Dermis blood vessel endothelial cell (primary cell): ENCODE measurements at places on chromosomes 4 and X. TPM values are rescaled to one million over a fixed set of nuclear protein-coding genes. Genes with fewer than 3 reads are reported as not detected.
A peak's percentile ranks its signal among the peaks of the same experiment; 100 is the strongest.

The MXRA5 gene
- under 0.01 TPM in 2 replicates for total RNA-seq

The ARHGAP4 gene
- 16.0 and 27.2 TPM in 2 replicates for total RNA-seq

The TEC gene
- 1.7 and 1.9 TPM in 2 replicates for total RNA-seq

The ADGRG2 gene
- not detected in 2 replicates for total RNA-seq

The GLRA3 gene
- not detected in 2 replicates for total RNA-seq

The CXorf58 gene
- 0.05 TPM in 1 of 2 replicates, not detected in the other for total RNA-seq

The PWWP3B gene
- not detected in 2 replicates for total RNA-seq

The HTN3 gene
- not detected in 2 replicates for total RNA-seq

The RAB9A gene
- 24.2 and 30.8 TPM in 2 replicates for total RNA-seq

The RIPPLY1 gene
- not detected in 2 replicates for total RNA-seq

The SPARCL1 gene
- 158 and 779 TPM in 2 replicates for total RNA-seq

DNA sequence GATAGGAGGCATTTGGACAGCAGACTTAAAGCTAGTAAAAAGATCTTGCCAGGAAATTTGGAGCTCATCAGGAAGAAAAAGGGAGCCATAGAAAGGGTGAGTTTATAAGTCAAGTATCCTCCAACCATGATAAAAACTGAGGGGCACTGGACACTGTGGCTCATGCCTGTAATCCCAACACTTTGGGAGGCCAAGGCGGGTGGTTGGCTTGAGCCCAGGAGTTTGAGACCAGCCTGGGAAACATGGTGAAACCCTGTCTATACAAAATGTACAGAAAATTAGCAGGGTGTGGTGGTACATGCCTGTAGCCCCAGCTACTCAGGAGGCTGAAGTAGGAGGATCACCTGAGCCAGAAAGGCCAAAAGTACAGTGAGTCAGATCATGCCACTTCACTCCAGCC is 48.7 kb downstream of the ANTXR2 start:
- DNase-seq, result no peak

DNA sequence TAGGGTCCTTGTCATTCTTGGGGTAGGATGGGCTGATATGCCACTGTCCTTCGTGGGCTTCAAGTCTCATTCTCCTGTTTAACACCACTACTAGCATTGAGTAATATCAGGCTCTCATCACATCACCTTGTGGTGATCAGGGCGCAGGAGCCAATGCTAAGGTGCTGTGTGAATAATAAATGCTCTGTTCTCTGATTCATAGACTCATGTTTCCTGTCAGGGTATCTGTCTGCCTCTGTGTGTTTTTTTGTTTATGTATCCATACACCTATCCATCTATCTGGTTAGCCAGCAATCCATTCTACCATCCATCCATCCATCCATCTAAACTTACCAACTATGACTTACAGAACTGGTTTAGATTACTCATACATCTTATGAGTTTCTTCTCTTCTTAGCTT is 525.1 kb upstream of the ATOH1 start:
- DNase-seq, result no peak

DNA sequence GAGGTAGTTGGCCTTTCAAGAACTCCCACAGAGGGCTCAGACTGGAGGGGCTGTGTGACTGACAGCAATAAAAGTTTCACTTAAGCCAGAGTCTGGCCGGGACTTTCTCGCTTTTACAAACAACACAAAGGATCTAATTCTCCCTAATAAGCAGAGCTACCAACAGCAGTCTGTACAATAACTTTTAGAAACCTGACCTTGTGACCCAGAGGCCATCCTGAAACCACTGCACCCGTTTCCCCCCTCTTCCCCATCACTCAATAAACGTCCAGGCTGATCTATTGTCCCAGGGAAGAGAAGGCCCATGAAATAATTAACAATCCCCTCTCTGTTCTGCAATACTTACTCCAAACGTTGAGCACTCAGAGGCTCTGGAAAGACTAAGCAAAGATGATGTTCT is 442.4 kb downstream of the ZIC3 start:
- no peak for DNase-seq

GRCh38 chr4:1517592-1518411 is 111.6 kb upstream of the NKX1-1 start:
- no peak for DNase-seq

DNA sequence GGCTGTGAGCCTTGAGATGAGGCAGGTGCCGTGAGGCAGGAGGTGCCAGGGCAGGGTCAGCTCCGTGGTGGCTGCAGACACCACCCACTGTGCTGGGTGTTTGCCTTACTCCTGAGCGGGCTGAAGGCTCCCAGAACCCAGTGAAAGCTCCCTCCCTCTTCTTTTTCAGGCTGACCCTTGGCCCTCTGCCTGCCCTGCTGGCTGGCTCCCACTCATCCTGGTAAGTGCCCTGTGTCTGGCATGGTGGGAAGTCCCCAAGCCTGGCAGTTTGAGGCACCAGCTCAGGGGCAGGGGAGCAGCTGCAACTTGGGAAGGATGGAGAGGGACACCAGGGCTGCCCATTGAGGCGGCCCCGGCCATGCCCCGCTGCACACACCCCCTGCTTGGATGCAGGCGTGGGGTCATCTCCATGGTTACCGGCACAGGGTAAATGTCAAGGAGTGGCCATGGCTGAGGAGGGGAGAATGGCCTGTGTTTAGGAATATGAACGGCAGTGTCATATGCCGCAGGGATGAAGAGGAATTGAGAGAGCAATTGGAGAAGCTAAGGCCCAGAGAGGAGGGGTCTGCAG is 16.8 kb downstream of the SH3BP2 start:
- no peak for DNase-seq

GRCh38 chr4:163726641-163727040 is 232.2 kb downstream of the TMA16 start:
- DNase-seq, result no peak

- no peak for DNase-seq
Observed at GRCh38 chrX:11346121-11346682, 53.0 kb downstream of the AMELX start.

GRCh38 chr4:26385690-26386089 is 64.9 kb downstream of the RBPJ start:
- no peak for DNase-seq

DNA sequence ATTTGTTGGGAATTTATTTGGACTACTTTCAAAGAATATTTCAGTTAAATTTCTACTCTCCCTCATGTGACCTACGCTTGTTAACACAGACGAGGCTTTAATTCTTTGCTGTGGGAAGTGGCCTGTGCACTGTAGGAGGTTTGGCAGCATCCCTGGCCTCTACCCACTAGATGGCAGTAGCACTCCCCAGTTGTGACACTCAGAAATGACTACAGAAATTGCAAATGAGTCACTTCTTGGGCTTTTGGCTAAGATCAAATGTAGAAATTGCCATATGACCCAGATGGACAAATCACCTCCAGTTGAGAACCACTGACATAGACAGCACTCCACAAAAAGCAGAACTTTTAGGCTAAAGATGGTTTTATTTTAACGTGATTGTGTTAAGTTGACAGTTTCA is 22.1 kb downstream of the PIR start:
- peak; percentile 86 for DNase-seq

- peak; percentile 1 for DNase-seq
Observed at GRCh38 chrX:10240918-10241317, 84.1 kb downstream of the CLCN4 start.

GRCh38 chr4:72286185-72286584 is 254.4 kb downstream of the NPFFR2 start:
- peak; percentile 2 for DNase-seq

DNA sequence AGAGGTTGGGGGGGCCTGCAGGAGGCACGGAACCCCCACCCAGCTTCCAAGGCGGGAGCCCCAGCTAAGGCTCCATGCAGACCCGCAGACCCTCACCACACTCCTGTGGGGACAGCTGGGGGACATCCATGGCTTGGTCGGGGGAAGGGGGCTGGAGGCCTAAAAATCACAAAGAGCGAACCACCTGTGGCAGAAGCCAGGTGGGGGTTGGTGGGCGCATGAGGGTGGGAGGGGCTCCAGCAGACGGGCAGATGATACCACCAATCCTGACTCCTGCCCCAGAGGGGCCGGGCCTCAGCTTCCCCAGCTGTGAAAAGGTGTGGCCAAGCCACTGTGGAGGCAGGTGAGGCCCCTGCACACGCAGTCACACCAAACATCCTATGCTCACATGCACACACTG is 111.6 kb downstream of the FAM53A start:
- DNase-seq, result no peak

GRCh38 chr4:92501456-92501855 is 197.7 kb downstream of the GRID2 start:
- DNase-seq, result no peak

- DNase-seq, result peak; percentile 73
Observed at GRCh38 chr4:100421361-100421978, 96.4 kb downstream of the EMCN start.

DNA sequence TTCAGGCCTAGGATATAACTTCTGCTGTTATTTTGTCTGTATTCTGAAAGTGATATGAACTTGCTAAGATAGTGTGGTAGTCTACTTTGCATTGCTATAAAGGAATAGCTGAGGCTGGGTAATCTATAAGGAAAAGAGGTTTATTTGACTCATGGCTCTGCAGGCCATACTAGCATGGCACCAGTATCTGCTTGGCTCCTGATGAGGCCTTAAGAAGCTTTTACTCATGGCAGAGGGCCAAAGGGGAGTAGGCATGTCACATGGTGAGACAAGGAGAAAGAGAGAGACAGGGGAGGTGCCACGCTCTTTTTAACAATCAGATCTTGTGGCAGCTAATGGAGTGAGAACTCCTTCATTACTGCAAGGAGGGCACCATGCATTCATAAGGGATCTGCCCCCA is 247.3 kb downstream of the GPAT3 start:
- DNase-seq, result no peak

- DNase-seq, result no peak
Observed at GRCh38 chr4:54687887-54688841, 30.4 kb downstream of the KIT start.

DNA sequence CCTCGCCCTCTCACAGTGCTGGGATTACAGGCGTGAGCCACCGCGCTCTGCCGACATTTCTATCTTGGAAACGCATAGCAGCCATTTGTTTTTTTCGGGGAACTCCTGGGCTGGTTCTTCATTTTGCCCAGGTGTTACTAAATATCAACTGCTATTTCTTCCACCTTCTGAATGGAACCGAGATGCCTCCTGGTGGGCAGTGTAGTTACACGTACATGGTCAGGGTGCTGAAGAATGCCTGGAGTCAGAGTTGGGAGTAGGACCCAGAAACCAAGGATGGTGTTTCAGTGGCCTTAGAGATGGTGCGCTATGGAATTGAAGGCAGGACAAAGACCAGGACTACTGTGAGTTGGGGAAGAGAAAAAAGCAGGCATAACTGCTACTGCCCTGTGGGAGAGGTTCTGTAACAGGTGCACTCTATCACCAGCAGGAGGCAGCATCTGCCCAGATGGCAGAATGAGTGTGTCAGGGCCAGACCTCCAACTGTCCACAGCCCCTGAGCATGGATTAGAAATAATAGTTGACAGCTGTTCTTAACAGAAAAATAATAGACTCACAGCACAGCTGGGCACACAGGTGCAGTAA is 81.7 kb downstream of the ZC4H2 start:
- peak; percentile 11 for DNase-seq

GRCh38 chrX:29841750-29842149 is 373.6 kb upstream of the MAGEB2 start:
- DNase-seq, result peak; percentile 49

DNA sequence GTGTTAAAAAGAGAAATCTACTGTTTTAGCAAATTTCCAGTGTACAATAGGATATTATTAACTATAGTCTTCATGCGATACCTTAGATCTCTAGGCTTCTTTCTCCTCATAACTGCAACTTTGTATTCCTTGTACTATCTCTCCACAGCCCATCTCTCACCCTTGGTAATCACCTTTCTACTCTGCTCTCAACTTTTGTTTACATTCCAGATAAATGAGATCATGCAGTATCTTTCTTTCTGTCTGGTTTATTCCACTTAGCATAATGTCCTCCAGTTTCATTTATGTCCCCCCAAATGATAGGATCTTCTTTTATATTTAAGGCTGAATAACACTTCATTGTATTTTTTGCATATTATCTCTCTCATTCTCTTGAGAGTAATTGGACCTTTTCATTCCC is 165.5 kb downstream of the HS3ST1 start:
- DNase-seq, result no peak

GRCh38 chr4:156673483-156673882 is 298.1 kb downstream of the PDGFC start:
- no peak for DNase-seq

DNA sequence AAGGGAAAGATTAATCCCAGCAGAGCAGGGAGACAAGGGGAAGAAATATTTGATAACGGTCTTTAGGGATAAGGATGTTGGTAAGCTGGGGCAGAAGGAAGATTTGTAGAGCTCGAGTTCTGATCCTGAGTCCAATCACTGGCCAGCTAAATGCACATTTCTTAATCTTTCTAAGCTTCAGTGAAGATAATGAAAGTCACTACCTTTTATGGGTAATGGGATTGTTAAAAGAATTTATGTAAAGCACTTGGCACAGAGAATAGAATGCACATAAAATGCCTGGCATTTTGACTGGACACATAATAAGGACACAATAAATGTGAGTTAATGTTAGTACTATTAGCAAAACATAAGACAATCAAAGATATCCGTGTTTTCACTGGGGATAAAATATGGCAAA is 43.3 kb downstream of the NCAPG start:
- DNase-seq, result no peak

DNA sequence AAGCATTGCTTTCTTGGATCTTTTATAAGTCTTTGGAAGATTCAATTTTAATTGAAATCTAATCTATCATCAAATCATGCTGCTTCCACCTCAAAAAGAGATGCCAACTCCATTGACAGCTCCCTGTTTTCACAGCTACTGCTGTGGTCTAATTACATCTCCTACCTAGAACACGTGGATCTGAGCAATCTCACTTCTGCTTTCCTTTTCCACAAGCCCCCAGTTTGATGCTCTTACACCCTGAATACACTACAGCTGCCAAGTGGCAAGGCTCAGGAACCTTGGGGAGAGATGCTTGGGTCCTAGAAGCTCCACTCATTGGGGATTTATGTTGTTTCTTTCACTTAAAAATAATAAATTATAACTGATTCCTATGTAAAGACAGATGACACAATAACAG is 172.0 kb downstream of the CFAP299 start:
- DNase-seq, result no peak

DNA sequence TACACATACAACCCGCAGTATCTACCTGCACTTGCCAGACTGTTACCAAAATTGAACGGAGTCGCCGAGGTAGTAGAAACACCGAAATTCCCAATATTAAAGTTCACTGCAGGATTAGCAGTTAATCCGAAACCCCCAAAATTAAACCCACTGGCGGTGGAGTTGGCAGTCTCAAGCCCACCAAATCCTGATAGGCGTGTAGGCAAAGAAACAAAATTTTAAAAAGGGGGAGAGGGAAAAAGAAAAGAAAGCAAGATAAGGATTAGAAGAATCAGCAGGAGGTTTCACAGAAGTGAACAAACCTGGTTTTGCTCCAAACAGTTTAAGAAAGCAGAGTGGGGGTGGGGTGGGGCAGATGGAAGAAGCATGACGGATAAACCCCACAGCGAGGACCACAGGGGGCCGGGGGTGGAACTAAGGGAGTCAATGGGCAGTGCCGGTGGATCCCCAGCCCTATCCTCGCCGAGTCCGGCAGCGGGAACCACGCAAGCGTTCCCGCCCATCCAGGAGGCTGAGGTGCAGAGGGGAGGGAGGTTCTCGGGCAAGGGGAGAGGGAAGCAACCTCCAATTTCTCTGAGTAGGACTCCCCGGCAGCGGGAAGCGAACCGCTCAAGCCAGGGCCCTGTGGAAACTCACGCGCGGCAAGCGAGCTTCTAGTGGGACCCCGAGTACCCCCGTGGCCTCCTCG is 599 bp downstream of the NUP54 start:
- peak; percentile 79 for DNase-seq

GRCh38 chr4:1490011-1490653 is 83.9 kb upstream of the NKX1-1 start:
- no peak for DNase-seq

- no peak for DNase-seq
Observed at GRCh38 chr4:80812145-80812544, 218.4 kb upstream of the BMP3 start.
